NCI-H187 (cell line): ENCODE measurements at places on chromosomes 12 and 14.

DNA sequence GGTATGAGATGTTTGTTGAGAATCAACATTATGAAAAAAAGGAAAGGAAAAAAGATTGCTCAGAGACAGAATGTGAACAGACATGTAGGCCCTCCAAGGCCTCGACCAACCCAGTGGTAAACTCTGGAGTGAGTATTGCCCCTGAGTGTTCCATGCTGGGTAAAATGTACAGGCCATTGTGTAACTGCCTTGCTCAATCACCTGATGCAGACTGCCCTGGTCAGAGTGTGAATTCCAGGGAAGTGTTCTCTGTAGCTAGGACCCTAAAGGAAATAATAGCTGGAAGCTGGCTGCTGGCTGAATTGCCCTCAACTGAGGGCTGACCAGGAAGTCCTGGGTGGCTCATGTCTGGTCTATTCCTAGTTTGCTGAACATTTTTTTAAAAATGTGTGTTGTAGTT is 1081.4 kb upstream of the LRFN5 start:
- no peak for DNase-seq

DNA sequence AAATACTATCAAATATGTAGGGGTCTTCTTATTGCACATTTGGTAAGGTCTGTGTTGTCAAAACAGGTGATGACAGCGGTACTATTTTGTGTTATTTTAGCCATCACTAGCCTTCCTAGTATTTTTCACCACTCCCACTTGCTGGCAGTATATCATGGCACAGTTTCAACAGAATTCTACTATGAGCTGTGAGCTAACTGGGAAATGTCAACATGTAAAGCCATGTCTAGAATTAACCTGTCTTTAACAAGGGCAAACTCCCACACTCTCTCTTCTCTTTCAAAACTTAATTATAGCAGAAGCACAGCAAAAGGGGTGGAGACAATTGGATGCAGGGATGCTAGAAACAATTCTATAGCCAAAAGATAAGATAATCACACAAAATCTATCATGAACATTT is 253.4 kb downstream of the PAX9 start:
- no peak for DNase-seq

DNA sequence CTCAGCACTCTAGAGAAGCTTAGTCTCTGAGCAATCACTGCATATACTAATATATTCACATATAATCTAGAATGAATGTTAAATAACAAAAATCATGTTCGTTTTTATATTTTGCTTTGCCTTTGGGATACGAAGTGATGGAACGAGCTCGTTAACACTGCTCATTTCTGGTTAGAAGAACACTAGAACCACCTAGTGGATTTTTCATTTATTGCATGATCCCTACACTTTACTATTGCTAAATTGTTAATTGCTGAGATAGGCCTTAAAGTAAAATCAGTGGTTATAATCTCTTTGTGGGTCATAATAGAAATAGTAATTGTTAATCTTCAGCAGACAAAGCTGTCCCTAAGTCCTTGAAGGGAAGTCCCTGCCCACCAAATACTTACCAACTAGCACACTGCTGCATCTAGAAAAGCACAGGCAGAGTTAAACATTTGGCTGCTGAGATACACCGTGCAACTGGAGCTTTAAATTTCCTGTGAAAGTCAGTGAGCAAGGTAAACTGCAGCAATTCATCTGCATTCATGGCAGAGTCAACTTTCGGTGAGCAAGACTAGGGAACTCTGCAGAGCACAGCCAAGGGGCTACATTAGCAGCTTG is 353.7 kb downstream of the APAF1 start:
- no peak for DNase-seq

DNA sequence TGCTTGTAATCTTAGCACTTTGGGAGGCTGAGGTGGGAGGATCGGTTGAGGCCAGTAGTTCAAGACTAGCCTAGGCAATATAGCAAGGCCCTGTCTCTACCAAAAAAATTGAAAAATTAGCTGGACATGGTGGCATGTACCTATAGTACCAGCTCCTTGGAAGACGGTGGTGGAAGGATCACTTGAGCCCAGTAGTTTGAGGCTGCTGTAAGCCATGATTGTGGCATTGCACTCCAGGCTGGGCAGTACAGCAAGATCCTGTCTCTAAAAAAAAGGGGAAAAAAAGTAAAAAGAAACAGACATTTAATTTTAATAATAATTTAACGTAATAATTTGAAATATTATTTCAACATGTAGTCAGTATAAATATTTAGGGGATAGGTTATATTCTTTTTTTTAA is 16.1 kb downstream of the MON2 start:
- DNase-seq = no peak

DNA sequence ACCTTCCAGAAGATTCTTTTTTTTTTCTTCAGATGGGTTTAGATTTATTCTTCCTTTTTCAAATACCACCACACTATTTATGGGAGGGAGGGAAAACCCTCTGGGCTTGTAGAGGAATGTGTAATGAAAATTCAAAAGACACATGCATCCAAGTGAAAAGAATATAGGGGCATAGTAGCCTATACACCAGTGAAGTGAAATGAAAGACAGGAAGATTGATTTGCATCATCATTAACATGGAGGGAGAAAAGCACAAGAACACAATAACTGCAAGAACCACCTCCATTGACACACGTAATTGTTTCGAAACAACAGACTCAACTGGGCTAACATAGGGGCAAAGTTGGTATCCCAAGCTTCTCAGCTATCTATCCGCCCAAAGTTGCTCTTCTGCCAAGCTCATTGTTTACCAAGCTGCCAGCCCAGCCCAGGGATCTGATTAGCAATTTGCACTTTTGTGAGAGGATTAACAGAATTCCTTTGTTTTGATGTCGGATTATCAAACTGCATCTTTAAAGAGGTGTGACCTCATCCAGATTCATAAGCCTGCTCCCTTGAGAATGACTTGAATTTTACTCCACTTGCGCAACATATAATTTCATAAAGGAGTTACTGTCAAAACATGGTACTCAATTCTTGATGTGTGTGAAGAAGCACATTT is 430.5 kb upstream of the SOX5 start:
- no peak for DNase-seq

DNA sequence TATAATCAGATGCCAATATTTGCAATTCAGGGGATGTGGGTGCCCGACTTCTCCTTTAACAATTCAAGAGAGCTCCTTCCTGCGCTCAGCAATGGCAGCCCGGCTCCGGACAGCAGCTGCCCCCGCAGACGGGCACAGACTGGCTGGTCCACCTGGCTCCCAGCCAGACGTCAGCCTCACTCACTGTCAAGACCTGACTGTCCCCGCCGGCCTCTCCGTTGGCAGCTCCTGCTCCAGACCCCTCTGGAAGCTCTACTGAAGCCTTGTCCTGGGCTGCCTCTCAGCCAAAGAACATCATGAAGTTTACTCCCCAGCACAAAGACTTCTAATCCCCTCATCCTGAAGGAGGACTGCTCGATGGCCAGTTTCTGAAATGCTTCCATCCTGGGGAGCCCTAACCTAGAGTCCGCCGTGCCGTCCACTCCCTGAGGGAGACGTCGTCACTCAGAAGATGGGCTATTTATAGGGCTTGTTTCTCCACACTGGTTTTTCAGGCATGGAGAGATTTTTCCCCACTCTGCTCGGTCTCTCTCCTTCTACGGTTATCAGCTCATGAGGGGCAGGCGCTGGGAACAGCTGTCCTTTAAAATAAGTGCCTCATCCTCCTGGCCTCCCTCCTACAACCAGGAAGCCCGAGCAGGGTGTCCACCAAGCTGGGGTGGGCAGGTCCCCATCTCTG is 126.2 kb downstream of the RFLNA start:
- no peak for DNase-seq

DNA sequence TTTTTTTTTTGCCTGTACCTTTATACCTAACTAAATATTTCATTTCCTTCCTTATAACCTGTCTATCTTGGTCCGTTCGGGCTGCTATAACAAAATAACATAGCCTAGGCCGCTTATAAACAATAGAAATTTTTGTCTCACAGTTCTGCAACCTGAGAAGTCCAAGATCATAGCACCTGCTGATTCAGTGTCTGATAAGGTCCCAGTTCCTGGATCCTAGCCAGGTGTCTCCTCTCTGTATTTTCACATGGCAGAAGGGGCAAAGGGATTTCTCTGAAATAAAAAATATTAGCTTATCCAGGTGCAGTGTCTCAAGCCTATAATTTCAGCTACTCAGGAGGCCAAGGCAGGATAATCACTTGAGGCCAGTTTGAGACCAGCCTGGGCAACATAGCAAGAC is 1046.6 kb upstream of the USP15 start:
- no peak for DNase-seq

DNA sequence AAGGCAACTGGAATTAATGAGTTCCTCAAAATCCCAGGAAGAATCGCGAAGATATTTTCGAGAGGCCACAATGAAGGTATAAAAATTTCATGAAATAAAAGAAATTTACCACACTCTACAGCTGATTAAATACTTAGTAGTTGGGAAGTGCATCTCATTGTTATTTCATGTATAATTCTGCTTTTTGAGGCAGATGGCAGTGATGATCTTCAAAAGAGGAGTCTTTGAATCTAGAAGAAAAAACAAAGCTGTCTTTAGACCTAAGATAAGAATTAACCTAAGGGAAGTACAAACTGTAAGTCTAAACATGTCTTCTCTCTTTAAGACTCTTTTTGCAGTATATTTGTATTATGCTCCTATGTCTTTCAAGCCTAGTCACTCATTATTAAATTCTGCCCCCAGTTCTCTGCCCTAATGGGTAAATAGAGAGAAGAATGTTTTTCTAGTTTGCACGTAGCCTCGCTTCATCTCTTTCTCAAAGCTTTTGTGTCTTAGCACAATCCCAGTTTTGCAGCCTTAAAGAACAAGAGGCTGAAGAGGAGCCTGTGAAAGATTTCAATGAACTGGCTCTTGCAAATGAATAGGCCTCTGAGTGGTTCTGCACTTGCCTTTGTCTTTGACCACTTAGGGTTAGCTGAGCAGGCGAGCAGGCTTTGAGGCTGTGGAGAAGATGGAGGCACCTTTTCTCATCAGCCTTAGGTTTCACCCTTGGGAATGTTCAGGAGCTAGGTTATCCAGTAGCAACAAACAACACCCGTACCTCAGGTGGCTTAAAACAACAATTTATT is 32.7 kb downstream of the CFAP54 start:
- peak; percentile 42 for DNase-seq

DNA sequence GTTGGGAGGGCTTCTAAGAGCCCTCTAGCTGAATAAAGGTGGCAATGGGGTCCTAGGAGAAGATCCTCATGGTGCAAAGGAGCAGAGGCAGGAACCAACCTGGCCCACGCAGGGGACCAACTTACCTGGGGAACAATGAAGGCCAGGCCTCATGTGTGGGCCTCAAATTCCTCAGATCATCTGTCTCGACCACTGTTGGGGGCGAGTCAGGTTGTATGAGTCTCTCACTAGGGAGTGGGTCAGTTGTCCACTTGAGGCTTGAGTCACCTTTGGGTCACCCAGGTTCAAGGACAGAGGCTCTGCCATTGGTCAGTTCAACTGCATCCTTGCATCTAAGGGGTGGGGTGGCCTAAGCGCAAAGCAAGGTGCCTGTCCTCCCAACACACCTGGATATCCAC is 43.7 kb upstream of the BDKRB2 start:
- no peak for DNase-seq

- no peak for DNase-seq
Observed at GRCh38 chr14:57314396-57315089, 45.8 kb downstream of the AP5M1 start.

DNA sequence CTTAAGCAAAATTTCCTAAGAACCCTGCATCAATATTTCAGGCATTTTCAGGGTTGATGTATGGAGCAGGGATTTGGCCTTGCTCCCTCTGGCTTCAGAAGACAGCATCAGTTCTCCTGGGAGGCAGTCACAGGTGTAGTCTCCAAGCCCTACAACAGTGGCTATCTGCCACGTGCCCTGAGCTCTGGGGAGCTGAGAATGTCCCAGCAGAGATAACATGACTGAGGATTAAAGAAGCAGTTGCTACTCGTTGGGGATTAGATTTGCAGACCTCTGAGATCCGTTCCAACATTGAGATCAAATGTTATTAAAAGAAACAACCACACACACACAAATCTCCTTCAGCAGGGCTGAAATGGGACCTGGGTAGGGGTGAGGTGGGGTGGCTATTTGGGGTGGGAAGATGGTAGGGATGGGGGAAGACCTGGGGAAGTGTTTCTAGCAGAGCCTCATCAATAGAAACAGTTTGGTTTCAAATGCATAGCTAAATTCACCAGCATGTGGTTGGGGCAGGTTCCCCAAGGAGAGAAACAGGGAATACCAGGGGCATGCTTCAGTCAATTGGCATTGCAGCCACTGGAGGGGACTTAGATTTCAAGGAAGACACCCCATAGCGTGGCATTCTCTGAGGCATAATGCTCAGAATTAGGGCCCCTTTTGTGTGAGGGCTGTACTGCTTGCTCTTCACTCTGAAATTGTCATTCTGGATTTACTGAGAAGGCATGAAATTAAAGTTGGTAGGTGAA is 15.2 kb upstream of the FAM234B start:
- no peak for DNase-seq

DNA sequence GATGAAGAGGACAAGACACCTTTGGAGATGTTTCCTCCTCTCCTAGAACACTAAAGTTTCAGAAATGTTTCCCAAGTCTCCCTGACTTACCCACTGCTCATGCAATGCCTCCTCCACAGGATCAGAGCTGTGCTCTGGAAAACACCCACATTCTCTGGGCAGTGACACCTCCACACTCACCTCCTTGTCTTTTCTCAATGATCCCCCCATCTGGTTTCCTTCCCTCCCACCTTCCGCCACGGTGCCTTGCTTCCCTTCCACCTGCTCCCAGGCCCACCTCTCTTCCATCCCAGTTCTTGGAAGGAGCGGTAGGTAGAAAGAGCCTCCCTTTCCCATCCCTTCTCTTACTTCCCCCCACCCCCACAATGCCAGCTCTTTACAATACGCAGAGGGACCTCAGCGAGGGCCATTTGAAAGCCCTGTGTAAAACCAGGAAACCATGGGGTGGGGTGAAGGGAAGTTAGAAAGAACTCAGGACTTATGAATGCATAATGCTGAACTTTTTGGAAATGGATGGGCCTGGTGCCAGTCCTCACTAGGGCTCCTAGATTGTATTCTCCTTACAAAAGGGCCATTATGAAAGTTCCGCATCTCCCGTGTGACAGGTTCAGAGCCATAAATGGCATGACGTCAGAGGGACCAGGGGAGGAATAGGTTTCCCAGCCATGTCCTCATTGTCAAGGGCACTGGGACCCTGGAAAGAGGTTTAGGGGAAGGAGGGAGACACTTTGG is 12.8 kb downstream of the FBLN5 start:
- DNase-seq = no peak

DNA sequence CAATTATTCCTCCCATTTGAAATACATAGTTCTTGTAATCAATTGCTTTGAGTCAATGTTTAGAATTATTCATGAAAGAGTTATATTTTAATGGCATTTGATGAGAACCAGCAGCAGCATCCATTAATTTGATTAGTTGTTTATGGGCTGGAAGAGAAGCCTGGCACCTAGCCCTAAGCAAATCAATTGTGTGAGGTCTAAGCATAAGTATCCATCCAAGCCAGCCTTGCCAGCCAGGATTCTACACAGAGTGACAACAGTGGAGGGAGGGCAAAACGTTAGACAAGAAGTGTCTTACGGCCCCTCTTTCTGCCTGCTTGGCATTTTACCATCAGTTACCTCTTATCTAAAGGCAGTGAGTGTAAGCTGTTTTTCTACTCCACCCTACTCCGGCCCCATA is 478.5 kb downstream of the NELL2 start:
- DNase-seq = no peak
